ENCODE measurements at places on chromosomes 5 and 9. TPM values are rescaled to one million over a fixed set of nuclear protein-coding genes. Genes with fewer than 3 reads are reported as not detected.

Gene CPEB4
- polyA plus RNA-seq = 3.0 TPM

Gene DRD1
- polyA plus RNA-seq = not detected

Gene TNFSF15
- polyA plus RNA-seq = 0.03 TPM

Gene PLPPR1
- polyA plus RNA-seq = not detected

Gene SLC6A19
- polyA plus RNA-seq = not detected

Gene ZDHHC11B
- not detected for polyA plus RNA-seq

Gene SARDH
- 6.8 TPM for polyA plus RNA-seq

Gene HTR4
- not detected for polyA plus RNA-seq

DNA sequence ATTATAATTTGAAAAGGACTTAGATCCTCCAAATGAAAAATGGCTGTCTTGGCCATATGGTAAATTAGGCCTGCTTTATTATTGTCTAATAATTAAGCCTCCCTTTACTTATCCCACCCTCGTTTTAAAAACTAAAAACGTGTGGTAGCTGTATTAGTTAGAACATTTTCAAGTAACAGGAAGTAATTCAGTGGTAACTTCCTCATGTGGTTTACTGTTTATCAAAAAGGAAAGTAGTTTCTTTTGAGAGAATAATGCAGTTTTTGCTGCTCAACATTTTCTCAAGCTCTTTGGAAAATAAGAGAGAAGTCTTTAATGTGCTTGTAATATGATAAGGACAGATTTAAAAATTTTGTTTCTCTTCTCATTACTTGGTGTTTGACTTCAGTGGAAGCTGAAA is 26.0 kb downstream of the ZCCHC7 start:
- DNase-seq = peak; percentile 33

GRCh38 chr5:10792336-10792735 is 31.3 kb upstream of the DAP start:
- DNase-seq = no peak

- DNase-seq = no peak
These were observed 48.6 kb downstream of the NR2F1-AS1 start for GRCh38 chr5:93532370-93532769.

DNA sequence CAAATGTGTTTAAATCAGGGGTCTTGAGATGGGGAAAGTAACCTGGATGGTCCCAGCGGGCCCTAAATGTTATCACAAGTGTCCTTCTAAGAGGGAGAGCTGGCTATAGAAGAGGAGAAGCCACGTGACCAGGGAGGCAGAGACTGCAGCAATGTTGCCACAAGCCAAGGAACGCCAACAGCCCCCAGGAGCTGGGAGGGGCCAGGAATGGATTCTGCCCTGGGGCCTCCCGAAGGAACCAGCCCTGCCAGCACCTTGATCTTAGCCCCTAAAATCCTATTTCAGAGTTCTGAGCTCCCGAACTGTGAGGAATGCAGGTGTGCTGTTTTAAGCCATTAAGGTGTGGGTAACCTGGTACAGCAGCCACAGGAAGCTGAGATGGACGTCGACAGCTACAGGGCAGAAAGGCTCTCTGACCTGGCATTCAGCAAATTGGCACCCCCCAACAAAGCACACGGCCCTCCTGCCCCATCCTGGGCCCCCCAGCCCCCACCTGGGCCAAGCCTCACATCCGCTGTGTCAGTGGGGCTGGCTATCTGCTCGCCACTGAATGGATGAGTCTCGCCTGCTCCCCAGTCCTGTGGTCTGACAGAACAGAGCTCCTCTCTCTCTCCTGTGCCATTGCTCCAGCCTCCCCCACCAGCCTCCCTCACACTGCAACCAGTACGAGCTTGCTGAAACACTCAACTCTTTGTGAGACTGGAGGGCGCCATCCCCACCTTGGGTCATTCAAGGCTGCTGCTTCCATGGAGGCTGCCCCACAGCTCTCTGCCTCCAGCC is 78.8 kb downstream of the ADAMTS2 start:
- DNase-seq = no peak

- no peak for DNase-seq
These were observed 18.7 kb upstream of the TGFBR1 start for GRCh38 chr9:99085949-99086948.

DNA sequence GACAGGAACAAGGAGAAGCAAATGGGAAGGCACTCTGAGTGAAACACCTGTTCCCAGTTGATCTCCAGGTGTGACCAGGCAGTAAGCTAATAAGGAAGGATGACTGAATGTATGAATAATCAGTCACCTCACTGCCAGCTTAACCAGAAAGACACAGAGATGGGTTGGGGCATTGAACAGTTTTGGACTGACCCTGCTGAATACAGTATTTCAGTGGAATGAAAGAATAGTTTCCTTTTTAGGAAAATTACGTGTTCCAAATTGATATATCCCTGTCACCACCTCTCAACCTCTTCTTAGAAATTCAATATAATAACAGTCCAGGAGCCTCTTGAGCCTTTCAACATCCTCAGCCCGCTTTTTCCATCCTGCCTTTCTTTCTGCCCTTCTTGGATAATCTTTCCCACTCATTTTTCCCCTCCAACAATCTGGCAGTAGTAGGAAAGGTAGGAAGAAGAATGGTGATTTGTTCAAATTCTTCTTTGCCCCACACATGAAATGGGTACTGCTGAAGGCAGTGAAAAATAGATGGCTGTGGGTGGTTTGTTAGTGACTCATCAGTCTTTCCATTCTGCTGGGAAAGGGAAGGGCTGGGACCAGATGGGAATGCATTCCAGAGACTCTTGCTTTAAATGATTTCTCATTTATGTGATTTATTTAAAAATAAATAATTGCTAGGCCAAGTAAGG is 117.9 kb downstream of the ZSWIM6 start:
- DNase-seq = no peak

- DNase-seq = no peak
These were observed 97.8 kb downstream of the TSSK1B start for GRCh38 chr5:113336975-113337374.

- DNase-seq = no peak
These were observed 59.2 kb upstream of the IRX2 start for GRCh38 chr5:2810644-2811043.

DNA sequence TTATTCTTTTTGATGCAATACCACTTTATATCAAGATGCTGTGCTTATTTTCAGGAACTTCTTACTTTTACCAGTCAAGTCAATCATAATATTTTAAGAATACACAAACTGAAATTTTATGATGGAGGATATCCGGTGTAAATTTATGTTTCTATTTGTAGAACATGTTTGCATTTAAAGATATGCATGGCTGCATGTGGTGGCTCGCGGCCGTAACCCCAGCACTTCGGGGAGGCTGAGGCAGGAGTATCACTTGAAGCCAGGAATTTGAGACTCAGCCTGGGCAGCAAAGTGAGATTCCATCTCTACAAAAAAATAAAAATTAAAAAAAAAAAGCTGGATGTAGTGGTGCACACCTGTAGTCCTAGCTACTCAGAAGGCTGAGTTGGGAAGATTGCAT is 73.5 kb upstream of the ALDH1A1 start:
- no peak for DNase-seq

- DNase-seq = no peak
These were observed 21.2 kb downstream of the MAST4 start for GRCh38 chr5:66617226-66617861.

- DNase-seq = no peak
These were observed 623.3 kb downstream of the HINT1 start for GRCh38 chr5:130541617-130542221.

DNA sequence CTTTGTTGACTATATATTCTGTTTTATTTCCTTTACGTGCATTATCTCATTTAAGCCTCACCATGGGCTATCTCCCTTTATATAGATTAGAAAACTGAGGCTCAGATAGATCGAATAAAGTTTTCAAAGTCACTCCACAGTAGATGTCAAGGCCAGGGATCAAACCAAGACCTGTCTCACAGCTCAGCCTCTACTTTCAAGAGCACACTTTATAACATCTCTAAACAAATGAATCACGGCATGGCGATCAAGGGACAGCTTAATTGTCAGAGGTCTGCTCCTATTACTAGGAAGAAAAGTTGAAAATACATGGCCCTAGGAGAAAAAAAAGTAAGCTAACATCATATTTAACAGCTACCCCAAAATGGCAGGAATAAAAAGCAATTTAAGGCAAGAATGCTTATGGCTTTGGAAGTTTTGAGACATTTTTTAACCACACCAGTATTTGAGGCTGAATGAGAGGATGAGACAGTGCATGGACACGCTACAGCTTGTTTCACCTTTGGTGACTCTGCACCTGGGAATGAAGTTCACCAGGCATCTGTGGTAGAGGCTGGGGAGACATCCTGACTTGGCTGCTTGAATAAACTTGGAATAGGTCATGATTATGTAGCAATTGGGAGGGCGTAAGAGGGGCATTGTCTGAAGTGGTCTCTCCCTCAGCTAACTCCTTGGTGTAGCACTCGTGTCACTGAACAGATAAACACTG is 486.8 kb upstream of the WWC1 start:
- no peak for DNase-seq

GRCh38 chr5:125316915-125317535 is 570.6 kb upstream of the ZNF608 start:
- no peak for DNase-seq

GRCh38 chr9:14189578-14189977 is 124.4 kb downstream of the NFIB start:
- DNase-seq = no peak

DNA sequence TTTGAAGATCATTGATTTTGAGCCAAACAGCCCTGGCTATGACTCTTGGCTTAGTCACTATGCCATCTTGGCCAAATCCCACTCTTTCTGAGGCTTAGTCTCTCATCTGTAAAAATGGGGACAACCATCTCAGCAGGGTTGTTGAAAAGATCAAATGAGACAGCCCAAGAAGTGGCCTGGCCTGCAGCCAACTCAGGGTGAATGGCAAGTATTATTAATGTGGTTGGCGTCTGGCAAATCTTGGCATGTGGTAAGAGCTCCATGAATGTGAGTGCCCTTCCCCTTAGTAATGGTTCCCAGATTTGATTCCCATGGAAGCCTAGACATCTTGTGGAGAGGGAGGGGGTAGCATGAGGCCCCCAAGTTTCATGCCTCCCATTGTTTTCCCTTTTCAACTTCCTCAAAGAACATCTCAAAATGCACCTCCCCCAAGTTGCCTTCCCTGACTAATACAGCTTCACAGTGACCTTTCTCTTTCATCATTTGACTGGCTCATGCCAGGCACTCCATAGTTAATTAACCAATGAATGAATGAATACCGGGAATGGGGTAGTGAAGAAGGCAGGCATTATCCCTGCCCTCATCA is 11.8 kb upstream of the TGFBI start:
- DNase-seq = no peak

DNA sequence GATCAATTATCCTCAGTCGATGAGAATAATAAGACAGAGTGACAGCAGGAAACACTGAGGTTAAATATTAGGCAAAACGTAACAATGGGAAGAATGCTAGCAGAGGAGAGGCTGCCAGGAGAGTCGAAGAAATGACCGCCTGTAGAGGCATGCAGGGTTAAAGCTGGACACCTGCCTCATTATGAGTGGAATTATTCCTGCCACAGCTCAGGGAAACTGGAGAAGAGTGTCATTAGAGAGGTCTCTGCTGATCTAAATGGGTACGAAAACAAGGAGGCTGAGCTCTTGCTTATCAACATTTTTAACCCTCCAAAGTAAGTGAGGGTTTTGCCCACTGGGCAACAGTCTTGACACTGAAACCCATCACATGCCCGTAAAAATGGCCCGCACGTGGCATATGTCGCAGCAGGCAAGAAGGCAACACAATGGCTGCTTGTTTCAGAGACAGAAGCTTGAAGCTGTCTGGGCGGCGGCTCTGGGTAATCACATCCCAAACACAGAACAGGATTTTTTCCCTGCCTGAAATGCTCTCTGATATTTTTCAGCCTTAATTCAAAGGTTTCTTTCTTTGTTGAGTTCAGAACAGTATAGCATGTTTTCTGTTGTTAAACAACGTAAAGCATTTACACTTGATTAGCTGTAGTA is 118.7 kb downstream of the MED27 start:
- DNase-seq = no peak

DNA sequence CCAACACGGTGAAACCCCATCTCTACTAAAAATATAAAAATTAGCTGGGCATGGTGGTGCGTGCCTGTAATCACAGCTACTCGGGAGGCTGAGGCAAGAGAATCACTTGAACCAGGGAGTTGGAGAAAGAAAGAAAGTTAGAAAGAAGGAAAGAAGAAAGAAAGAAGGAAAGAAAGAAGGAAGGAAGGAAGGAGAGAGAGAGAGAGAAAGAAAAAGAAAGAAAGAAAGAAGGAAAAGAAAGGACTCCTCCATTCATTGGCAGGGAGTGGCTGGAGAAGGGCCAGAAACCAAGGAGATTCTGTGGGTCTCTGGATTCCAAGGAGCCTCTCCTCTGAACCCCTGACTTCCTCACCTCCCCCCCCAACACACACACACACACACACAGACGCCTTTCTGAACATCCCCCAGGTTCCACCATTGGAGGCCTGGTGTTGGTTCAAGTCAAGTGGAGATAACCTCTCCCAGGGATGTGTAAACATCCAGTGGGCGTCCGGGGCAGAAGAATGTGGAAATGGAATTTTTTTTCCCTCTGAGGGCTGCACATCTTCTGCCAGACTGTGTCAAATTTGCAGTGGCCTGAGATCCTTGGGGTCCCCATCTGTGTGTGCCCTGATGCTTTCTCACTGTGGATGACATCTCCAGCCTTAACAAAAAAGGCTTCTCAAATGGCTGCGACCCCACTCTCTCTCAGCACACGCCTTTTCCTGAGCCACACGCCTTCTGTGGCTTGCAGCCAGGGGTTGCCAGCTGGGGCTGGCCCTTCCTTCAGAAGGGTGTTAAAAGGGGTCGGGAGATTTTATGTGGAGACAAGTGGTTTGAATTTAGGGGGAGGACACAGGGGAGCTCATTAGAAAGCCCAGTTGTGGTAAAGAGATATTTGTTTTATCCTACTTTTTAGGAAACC is 109.3 kb upstream of the HAND1 start:
- no peak for DNase-seq

DNA sequence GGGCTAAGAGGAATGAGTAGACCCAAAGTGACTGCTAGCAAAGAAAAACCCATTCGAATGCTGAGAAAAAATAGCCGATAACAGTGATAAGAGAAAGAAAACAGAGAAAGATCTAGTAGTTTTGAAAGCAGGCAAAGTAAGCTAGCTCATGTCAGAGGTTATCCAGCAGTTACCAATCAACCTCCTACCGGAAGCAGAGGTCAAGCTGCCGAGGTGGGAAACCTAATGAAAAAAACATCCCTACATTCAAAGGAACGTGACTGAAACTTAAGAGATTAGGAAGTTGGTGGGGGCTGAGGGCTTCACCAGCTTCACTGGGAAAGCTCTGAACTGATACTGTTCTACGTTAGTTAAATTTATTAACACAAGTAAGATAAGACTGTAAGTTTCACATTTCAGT is 32.6 kb downstream of the SSBP2 start:
- peak; percentile 6 for DNase-seq

DNA sequence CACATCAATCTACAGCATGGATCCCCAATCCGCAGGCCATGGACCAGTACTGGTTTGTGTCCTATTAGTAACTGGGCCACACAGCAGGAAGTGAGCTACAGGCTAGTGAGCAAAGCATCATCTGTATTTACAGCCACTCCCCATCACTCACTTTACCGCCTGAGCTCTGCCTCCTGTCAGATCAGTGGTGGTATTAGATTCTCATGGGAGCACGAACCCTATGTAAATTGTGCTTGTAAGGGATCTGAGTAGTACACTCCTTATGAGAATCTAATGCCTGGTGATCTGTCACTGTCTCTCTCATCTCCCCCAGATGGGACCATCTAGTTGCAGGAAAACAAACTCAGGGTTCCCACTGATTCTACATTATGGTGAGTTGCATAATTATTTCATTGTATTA is 212.7 kb upstream of the FAM174A start:
- DNase-seq = no peak

Measured in immature natural killer cell (primary cell).